CD8-positive, alpha-beta T cell (primary cell): ENCODE measurements at places on chromosomes 7 and 10.

- DNase-seq, result no peak
Observed at GRCh38 chr10:127193125-127193524, 3.3 kb downstream of the INSYN2A start.

DNA sequence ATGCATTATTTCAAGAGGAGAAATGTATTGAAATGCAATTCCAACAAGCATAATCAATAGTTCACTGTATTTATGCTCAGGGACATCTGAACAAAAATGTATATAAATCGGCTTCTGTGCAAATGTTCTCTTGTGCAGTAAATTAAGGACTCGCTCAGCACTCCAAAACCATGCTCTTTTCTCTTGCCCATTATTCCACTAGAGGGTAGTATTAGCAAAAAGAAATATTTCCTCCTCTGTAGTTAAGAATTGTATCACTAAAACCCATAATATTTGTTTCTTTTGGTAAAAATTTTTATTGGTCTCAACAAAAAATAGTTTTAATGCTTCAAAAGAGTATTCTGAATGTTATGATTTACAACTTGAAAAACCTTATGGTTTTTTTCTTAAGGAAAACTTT is 803.1 kb downstream of the PCDH15 start:
- no peak for DNase-seq

DNA sequence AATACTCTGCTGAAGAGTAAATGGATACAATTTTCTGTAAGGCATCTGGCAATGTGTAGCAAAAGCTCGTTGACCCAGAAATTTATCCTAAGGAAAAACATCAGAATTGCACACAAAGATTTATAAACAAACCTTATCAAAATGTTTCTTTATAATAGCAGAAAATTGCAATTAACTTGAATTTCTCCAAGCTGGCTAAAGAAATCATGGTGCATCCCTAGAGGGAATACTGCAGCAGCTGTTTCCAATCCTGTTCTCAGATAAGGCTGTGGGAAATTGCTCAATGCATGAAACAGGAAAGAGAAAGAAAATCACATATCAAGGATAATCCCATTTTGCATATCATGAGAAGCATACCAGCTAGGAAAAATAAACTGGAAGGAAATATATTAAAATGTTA is 18.7 kb downstream of the TACR2 start:
- DNase-seq, result no peak

GRCh38 chr10:66927971-66928770 is 2.3 kb downstream of the LRRTM3 start:
- DNase-seq, result no peak

DNA sequence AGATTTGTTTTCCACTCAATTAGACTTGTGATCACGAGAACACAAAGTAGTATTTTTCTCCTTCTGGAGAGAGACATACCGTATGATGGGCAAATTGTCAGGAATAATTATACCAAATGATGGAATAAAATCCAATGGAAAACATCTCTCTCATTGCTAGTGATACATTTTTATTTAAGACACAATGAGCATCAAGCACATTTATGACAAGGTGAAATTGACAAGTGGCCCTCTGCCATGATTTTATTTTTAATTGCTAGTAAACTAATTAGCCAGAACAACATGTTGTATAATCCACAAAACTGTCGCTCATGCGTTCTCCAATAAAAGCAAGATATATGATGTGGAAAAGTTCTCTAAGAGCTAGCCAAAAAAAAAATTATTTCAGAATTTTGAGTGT is 620.8 kb downstream of the AUTS2 start:
- DNase-seq, result no peak

GRCh38 chr7:70569335-70569819 is 562.6 kb upstream of the GALNT17 start:
- DNase-seq, result no peak

DNA sequence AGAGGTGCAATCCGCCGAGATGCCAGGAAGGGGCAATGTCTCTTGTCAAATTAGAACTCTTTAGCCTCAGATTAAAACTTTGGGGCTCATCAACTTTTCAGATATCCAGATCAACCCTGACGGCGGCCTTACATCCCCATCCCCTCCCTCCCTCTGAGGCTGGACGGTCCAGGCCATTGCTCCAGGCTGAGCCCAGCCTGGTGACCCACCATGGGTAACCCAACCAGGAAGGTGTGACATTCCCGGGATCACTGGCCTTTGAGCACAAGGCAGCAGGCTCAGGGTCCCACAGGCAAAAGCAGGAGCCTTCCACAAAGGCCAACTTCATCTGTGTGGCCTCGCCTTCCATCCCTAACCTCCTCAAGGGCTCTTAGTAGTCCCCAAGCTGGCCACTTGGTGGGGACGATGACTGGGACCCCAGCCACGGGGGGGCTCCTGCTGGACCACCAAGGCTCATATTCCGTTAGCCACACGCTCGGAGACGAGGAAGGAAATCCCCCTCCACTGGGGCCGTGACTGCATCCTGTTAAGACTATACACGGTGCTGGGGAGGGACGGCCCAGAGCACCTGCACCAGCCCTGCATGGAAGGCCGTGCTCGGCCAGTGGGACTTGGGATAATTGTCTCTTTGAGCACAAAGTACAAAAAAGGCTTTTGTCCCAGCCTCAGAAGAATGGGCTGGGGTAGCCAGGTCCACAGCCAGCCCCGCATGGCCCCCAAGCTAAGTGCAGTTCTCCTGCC is 62.8 kb downstream of the ZRANB1 start:
- no peak for DNase-seq

DNA sequence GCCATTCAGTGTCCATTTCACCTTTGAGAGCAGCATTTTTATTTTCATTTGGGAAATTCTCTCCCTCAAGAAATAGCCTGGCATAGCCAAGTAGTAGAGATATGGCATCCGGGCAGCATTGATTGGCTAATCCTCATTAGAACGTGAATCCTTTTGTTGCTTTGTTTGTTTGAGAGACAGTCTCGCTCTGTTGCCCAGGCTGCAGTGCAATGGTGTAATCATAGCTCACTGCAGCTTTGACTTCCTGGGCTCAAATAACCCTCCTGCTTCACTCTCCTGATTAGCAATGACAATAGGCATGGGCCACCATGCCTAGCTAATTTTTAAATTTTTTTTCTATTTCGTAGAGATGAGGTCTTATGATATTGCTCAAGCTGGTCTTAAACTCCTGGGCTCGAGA is 1174.9 kb upstream of the AUTS2 start:
- DNase-seq, result no peak

GRCh38 chr10:73911553-73912004 is 647 bp downstream of the PLAU start:
- DNase-seq, result no peak

GRCh38 chr10:44574596-44575480 is 189.9 kb upstream of the CXCL12 start:
- no peak for DNase-seq

DNA sequence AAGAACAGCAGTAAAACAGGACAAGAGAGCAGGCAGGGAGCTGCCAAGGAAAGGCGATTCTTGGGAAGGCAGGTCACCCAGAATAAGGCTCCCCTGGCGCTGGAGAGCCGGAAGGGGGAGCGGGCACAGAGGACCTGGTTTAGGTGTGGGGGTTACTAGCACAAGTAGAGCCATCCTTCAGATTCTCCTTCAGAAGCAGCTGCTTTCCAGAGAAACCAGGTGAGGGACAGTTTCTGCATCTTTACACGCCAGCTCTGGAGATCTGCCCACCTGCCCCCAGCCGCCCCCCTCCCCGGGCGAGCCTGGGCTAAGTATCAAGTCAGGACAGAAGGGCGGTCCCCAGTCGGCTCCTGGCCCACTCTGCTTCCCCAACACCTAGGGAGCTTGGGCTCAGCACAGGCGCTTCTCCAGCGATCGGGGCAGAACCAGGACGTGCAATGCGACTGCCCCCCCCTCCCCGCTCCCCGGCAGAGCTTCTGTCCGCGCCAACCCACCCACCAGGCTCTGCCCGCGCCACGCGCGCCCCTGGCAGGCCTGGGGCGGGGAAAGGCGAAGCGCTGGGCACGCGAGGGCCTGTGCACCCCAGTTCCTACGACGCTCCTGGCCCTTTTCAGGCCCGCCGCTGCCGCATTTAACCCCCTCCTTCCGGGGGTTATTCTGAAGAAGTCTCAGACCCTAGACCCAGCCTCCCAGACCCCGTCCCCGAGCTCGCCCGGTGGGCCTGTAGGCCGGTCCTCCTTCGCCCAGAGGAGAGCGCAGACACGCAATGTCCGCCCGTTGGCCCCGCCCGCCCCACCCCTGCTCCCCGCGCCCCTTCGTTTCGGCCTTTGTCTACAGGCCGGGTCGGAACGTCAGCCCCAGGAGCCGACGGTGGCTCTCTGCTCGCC is 4.4 kb upstream of the EN2 start:
- no peak for DNase-seq

GRCh38 chr7:23072922-23073321 is 32.7 kb upstream of the KLHL7 start:
- no peak for DNase-seq

- no peak for DNase-seq
Observed at GRCh38 chr7:86930554-86931307, 128.7 kb downstream of the ELAPOR2 start.

DNA sequence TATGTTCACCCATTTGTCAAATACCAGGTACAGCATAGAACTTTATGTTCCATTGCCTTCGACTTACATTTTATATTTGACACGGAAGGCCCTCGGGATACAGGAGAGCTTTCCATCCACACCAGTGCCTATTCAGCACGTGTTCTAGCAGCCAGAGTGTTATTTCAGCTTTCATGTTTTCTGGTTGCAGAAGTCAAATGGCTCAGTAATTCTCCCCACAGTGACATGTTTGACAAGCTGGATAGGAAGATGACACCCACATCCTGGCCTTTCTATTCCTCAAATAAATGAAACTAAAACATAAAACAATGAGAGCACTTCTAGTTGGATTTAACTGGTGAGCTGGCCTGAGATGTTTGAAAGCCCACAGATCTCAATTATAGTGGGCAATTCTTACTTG is 173.4 kb downstream of the SORCS1 start:
- no peak for DNase-seq

- DNase-seq, result no peak
Observed at GRCh38 chr7:17056491-17057142, 174.8 kb upstream of the AGR3 start.

GRCh38 chr10:5625992-5626777 is 40.2 kb downstream of the ASB13 start:
- no peak for DNase-seq

- no peak for DNase-seq
Observed at GRCh38 chr10:99374972-99375371, 45.8 kb downstream of the CNNM1 start.

- no peak for DNase-seq
Observed at GRCh38 chr10:77939561-77940001, 13.0 kb upstream of the DLG5 start.

- DNase-seq, result no peak
Observed at GRCh38 chr10:82942286-82943099, 1067.5 kb downstream of the NRG3 start.

- no peak for DNase-seq
Observed at GRCh38 chr7:149817301-149817771, 20.8 kb upstream of the ZNF862 start.

- DNase-seq, result no peak
Observed at GRCh38 chr7:25054819-25055519, 70.1 kb downstream of the CYCS start.

DNA sequence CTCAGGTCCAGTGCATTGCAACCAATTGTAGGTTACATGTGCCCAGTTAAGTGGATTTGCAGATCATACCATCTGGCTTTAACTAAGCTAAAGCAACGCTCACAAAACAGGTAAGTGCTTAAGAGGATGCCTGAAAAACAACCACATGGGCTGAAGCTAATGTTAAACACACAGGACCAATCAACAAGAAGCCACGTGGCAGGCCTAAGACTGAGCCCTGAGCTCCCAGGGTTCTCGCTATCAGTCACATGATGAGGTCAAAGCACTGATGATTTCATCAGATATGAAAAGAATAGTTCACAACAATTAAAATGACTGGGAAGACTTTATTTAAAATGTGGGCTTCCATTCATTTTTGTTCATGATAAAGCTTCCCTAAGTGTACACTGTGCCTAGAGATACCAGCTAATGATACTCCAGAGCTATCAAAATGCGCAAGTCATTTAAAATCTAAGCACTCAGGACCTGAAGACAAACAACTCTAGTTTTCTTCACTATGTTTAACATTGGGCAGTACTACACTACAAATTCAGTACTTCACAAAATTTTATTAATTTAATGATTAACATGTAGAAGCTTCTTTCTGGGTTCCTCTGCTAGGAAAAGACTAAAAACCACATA is 90.6 kb downstream of the PIP4K2A start:
- DNase-seq, result no peak

DNA sequence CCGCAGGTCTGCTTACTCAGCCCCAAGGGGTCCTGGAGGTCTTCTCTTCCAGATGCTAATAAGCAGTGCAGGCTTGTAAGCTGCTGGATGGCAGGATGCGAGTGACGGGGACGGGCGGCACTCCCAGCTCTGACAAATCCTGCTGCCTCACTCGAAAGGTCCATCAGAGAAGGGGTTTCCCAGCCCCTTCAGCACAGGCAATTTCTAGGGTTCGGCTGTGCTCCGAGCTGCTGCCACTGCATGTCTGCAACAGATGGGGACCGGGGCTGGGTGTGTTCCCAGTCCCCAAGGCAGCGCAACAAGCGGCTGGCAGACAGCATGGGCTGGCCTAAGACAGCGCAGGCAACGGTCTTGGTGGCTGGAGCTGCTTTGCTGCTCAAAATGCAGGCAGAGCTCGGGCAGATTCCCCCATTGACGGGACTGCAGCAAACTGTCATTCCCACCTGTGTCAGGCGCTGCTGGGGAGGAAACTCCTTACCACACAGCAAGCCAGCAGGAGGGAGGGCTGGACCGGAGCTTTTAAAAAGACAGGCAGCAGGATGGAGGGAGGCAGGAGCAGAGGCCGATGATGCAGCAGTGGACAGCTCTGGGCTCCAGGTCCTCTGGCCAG is 62.4 kb downstream of the PRKAG2 start:
- DNase-seq, result no peak

DNA sequence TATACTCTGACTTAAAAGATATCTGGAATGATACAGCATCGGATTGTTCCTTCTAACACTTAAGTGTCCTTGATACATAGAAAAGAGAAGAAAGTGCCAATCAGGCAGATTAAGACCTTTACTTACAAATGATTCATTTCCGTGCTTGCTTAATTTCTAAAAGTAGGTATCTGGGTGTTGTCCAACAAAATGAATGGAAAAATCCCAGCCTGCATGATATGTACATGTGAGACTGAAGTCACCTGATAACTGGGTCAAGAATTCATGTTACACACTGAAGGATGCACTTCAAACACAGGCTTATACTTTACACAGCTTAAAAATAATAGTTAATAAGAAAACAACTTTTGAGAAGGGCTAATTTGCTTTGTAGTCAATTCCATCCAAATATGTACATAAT is 25.2 kb upstream of the PLXDC2 start:
- DNase-seq, result no peak
